Renal cortical epithelial cell (primary cell): ENCODE measurements at places on chromosomes 7 and 10.

- no peak for DNase-seq
Measured at GRCh38 chr7:110326966-110327365, 764.0 kb upstream of the LRRN3 start.

DNA sequence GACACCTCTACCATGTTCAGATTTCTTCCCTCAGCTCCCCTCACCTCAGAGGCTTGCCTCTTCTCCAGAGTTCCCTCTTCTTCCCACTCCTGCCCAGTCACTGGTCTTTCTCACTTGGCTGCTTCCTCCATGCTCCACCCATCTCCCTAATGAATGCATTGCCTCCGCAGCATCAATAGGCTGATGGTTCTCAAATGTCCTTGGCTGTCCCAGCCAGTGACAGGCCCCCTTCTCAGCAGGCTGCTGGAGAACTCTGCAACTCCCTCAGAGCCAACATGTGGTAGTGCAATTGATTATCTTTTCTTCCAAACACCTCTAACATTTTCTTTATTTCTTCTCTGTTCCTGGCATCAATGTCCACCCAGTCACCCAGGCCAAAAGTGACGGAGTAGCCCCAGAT, 218.2 kb downstream of the RELN start:
- no peak for DNase-seq

DNA sequence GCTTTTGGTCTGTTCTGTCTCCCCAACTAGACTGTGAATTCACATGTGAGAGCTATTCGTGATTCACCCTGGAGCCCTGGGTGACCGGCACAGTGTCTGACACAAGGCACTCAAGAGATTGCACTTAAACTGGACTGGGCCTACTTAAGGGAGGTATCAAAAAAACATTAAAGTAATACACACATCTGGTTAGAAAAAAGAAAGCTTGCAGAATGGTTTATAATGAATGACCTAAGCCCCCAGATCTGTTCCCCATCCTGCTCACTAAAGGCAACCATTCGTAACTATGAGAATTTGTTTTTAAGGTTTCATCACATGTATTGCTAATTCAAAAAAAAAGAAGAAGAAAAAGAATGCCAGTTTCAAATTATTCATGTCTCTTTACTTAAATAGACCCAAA, 74.5 kb downstream of the DGKI start:
- no peak for DNase-seq

- no peak for DNase-seq
Measured at GRCh38 chr10:27792216-27792615, 46.6 kb upstream of the MKX start.

DNA sequence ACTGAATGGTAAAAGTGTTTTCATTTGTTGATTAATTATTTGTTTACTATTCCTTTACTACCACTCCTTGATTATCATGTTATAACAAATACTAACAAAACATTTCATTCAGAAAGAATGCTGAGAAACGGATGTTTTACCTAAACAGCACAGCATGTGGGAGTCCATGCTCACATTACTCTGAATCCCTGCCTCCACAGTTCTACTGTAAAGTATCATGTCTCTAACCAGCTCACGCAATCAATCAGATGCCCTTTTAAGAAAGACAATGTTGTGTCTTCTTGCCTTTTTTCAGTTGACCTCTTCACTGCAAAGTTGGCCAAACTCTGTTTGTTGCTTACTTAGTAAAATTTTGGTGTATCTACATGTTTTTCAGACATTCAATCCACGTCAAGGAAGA, 232.5 kb upstream of the MDFIC start:
- no peak for DNase-seq

DNA sequence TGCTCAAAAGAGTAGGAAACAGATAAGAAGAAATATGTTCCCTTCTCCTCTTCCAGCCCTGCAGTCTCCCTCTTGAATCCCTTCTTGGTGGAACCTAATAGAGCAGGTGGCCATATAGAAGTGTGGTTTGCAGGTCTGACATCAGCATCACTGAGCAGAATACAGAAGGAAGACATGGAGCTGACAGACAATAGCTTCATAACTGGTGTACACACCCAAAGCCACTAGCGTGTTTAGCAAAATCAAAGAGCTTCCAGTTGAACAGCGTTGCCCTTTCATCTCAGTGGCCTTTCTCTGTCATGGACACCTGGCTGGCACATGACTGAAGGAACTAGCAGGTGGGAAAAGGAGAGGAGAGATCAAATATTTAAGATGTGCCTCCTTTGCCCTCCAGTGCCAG, 245.5 kb downstream of the BAMBI start:
- no peak for DNase-seq

DNA sequence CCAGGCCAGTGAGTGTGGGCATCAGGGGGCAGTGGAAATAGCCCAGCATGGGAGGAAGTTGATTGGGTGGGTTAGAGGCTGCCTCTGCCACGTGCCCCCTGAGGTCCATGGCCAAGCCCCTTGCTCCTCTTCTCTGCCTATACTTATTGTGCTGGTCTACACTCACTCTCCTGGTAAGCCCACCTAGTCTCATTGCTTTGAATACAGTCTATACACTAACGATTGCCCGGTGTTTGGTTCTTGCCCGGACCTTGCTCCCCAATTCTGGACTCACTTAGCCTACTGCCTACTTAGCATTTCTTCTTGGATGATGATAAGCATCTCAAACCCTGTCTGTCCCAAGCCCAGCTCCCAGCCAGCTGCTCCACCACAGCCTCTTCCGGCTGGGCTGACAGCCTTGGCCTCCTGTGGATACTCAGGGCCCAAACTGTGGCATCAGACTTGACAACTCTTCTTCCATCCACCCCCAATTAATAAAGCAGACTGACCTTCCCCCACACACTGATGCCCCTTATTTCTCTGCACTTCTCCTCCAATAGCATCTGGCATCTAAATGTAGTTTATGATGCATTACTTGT, 10.1 kb downstream of the LRRC18 start:
- no peak for DNase-seq

- DNase-seq, result no peak
Measured at GRCh38 chr7:13725591-13725990, 263.9 kb downstream of the ETV1 start.

GRCh38 chr7:16904076-16904475, 22.3 kb upstream of the AGR3 start:
- peak; percentile 32 for DNase-seq

DNA sequence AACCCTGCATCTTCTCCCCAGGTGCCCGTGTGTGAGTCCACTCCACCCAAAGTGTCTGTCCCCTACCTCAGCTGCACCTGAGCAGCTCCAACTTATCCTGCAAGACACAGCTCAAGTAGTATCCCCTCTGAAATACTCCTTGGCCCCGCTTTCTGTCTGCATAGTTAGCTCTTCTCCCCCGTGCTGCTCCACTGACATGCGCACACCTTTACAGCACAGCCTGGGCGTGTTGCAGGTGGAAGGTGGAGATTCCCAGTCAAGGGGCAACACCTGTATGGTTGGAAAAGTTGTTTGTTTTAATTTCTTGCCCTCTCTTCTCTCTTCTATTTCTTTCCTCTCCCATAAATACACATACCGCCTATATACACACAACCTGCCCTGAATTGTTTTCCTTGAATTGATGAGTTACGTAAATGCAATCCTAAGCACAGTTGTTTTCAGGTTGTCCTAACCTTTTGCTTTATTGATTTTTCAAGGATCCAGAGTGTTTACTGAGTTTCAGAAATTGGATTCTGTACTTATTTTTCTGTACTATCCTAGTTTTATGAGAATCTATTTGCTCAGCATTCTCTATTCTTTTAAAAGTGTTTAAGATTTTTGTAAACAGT, 14.9 kb downstream of the MET start:
- no peak for DNase-seq

GRCh38 chr7:12612622-12613021, 42.1 kb downstream of the SCIN start:
- no peak for DNase-seq

DNA sequence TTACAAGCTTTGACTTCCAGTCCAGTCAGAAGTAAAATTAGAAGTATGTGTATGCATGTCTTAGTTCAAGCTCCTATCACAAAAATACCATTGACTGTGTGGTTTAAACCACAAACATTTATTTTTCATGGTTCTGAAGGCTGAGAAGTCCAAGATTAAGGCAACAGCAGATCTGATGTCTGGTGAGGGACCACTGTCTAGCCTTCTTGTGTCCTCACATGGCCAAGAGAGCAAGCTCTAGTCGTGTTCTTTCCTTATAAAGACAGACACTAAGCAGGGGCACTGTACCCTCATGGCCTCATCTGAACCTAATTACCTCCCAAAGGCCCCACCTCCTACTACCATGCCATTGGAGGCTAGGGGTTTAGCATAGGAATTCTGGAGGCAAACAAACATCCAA, 41.3 kb upstream of the ARL4A start:
- DNase-seq, result no peak

- DNase-seq, result peak; percentile 15
Measured at GRCh38 chr10:113493882-113494301, 59.0 kb upstream of the HABP2 start.

- no peak for DNase-seq
Measured at GRCh38 chr10:78620985-78621799, 447.6 kb upstream of the ZMIZ1 start.

DNA sequence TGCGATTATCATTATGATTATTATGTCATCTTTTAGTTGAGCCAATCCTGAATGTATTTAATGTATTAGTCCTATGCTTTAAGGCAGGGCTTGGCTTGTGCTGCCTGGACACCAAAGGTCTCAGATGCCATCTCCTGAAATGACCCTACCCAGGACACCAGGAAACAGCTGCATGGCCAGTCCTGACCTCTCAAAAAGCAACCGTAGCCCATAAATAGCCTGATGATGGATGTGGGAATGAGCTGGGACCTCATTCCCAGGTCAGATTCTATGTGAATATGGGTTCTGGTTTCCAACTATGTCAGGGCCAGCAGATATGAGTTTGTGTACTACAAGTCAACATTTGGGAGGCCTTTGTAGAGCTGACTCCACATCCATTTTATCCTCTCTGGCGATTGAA, 438.4 kb downstream of the NRG3 start:
- DNase-seq, result no peak

DNA sequence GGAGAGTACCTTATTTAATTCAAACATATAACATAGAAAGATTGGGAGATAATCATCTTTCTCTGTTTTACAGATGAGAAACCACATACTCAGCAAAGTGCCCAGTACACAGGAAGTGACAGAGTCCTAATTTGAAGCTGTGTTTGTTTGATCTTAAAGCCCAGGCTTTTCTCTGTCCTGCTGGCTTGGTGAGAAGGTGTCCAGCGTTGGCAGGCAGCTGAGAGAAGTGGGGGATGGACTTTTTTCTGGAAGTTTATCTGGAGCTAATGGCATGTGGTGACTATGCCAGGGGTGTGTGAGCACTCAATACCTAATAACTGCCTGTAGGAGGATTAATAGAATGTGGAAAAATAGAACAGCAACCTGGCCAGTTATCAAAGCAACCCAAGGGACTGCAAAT, 60.8 kb downstream of the NPSR1 start:
- no peak for DNase-seq

GRCh38 chr7:55448526-55448925, 83.4 kb downstream of the LANCL2 start:
- DNase-seq, result no peak

DNA sequence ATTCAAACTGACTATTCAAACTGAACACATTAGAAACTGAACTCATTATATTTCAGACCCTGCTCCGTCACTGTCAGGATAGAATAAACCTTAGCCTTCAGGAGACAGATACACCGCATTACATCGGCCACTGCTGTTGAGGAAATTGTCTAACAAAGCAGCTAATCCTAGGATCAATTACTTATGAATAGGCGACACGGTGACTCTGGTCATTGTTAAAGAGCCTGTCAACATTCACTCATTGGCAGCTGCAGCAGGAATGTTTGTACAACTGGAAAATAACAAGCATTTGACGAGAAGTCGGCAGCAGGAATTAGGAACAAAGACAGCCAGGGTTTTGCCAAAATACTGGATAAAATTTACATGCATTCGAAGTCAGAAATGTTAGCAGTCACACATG, 112.0 kb upstream of the MKX start:
- no peak for DNase-seq

DNA sequence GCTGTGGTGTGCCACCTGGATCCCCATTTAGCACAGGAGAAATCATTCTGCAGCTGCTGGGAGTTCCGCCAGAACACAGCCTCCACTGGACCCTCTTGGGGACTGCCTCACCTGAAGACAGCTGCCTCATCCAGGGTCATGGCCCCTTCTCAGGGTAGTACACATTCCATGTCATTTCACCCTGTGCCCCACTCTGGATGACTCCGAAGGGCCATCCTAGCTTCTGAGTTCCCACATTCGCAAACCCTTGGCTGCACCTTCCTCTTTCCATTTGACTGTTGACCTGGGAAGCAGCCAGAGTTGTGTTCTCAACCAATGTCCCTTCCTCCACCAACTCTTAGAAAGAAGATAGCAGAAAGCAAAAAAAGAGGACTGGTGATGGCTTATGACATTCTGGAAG, 125.6 kb upstream of the TBX20 start:
- DNase-seq, result no peak

GRCh38 chr7:83355143-83355542, 192.5 kb upstream of the PCLO start:
- DNase-seq, result no peak

DNA sequence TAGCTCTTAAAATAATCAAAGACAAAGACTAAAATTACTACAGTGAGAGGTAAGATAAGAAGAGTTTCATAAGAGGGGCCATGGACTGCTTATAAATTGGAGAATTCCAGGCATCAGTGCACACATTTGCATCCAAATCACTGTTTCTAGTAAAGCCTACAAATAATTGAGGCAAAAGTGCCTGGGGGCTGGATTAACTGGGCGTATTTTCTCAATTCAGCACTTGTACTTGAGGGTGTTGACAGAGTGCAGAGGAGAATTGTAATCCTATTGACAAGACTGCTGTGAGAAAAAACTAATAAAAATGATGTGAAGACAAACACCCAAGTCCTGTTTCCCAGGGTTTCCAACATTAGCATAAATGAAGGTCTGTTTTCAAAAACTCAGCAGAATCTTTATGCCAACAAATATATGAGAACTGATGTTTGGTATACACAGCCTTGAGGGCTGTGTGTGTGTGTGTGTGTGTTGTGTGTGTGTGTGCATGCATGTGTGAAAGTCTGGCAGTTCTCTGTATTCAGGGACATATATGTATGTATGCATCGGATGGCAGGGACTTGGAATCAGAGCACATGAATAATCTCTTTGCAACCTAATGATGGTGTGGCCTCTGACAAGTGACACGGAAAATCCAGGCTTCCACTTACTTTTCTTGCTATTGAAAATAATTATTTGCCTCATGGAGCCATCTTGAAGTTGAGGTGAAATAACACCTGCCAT, 182.1 kb upstream of the CDC14C start:
- DNase-seq, result peak; percentile 1

- no peak for DNase-seq
Measured at GRCh38 chr10:113527211-113527906, 25.5 kb upstream of the HABP2 start.

GRCh38 chr7:131673576-131673975, 117.1 kb upstream of the PODXL start:
- DNase-seq, result no peak

GRCh38 chr10:24207781-24208611, 942 bp upstream of the KIAA1217 start:
- peak; percentile 39 for DNase-seq
